ENCODE measurements at places on chromosomes 11 and 22.

DNA sequence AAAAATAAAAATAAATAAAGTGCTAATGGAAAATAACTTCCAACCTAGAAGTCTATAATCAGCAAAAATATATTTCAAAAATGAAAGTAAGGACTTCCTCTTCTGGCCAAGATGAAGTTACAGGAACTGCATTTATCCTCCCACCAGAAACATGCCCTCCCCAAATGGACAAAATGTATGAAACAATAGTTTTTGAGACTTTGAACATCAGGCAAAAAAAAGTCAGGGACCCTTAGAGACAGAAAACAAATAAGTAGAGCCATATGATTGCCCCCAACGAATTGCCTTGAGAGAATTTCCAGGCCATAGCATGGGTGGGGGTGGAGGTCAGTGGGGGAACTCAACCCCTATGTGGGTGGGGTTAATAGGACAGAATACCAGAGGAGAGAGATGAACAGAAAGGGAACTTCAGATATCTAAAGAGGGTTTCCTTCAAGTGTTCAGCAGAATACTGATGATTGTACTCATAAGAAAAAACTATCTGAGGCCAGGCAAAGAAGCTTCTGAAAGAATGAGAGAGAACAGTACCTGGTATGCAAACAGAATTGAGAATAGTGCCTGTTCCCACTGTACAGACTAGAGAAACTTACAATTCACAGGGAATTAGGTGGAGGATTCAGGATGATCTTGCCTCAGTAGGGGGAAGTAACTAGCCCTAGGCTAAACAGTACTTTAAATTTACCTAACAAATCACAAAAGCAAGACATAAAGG is 26.6 kb upstream of the IL10RA start:
- DNase-seq, result no peak

DNA sequence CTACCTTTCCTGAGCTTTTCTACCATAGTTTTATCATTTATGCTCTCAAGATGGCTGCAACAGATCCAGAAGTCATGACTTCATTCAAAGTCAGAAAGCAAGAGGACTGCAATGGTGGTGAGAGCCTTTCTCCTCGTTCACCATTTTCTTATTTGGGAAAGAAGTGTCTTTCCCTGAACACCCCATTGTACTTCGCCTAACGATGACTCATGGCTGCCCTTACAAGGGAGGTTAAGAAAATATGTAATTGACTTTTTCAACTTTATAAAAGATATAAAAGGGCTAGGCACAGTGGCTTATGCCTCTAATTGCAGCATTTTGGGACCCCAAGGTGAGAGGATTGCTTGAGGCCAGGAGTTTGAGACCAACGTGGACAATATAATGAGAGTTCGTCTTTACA is 541.7 kb downstream of the METTL15 start:
- DNase-seq, result no peak

DNA sequence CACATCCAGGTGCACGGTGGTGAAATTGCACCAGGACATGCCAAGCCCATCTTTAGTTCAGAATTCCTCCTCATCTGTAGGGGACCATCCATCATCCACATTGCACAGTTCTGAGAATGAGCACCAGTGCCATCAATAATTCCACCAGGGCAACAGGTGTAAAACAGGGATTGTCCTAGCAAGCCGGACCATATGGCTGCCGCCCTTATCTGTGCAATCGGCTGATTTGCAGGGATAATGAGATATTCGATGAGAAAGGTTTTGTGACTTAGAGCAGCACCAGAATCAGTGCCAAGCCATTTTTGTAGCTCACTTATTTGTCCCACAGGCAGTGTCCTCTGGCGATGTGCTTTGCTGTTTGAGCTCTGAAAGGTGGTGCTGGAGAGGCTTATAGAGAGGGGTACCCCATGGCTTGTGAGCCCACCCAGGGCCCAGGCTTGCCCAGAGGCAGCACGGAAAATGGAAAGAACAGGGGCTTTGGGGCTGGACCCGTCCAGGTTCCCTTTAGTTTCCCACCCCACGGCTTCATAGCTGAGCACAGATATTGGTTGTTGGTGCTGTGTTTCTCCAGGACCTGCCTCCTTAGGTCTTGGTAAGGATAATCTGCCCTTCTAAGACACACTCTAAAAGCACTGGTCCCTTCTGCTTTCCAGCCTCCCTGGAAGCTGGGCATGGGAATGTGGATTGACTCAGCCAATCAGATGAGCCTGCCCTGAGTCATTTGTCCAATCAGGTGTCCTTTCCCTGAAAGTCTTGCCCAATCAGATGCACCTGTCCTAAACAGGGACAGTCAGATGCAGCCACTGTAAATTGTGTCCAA is 84.0 kb upstream of the SHANK2 start:
- DNase-seq, result no peak

DNA sequence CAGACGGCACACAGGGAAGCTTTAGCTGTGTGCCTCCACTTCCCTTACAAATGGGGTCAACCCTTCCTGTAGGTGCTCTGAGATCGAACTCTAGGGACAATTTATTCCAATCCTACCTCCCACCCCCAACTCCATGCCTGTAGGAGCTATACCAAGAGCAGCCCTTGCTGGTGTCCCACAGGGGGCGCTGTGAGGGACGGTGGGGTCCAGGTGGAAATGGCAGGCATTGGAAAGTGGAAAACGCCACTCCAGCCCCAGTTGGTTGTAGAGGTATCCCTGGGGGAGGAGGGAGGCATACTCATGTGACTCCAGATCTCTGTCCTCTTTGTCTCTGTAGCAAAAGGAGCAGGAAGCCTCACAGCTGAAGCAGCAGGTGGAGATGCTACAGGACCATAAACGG is 161.3 kb downstream of the MYO18B start:
- DNase-seq, result no peak

DNA sequence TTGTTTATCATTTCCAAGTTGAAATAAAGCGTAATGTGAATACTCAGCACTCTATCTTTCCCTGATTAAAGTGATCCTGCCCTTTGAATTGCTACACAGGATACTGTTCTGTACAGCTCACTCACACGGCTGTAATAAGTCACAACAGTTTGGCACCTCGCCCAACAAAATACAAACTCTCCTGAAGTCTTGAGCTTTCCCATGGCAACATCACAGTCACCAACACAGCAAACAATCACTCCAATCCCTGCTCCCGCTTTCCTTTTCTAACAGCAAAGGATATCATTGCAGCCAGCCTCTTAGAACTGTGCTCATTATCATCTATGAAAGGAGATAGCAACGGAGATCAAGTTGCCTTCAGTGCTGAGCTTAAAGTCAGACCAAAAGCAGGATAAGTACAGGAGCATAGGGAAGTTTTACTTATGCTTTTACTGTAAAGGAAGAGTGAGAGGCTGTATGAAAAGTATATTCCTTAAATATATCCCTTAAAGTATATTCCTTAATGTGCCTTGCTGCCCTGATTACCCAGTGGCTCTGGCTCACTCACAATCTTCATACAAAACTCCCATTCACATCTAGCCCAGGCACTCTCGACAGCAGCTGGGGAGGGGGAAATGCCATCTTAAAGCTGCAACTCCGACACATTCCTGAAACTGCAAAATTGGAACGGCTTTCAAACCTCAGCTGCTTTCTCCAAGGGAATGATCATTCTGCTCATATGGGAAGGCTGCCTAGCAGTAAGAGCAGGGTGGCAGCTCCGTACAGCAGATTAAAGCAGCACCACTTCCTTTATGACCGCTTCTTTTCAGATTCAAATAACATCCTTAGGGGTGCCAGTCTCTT is 35.8 kb downstream of the MAML2 start:
- no peak for DNase-seq

DNA sequence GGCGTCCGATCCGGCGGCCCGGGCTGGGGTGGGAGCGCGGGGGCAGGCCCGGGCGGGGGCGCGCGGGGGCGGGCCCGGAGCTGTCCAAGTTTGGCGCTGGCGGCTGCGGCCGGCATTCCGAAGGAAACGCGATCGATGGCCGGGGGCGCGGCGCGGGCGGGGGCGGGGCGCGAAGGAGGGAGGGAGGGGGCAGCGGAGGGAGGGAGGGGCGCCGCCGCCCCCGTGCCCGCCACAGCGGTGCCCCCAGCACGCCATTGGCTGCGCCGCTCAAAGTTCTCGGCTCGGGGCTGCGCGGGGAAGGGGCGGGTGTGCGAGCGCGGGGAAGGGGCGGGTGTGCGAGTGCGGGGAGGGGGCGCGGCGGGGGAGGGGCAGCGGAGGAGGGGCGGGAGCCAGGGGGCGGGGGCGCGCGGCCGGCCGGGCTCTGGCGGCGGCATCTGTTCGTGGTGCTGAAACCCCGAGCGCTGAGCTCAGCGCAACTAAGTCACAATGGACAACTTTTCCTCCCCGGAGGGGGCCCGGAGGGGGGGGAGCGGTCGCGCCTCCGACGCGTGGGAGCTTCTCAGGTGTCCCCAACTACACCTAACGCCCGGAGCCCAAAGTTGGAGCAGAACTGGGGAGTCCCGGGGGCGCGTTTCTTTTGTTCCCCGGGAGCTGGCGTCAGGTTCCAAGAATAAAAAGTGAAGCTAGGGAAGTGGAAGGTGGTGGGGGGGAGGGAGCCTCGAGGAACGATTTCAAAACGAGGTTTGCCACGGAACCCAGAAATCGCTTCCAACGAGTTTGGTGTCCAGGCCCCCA is 2.2 kb downstream of the PHF21B start:
- no peak for DNase-seq

DNA sequence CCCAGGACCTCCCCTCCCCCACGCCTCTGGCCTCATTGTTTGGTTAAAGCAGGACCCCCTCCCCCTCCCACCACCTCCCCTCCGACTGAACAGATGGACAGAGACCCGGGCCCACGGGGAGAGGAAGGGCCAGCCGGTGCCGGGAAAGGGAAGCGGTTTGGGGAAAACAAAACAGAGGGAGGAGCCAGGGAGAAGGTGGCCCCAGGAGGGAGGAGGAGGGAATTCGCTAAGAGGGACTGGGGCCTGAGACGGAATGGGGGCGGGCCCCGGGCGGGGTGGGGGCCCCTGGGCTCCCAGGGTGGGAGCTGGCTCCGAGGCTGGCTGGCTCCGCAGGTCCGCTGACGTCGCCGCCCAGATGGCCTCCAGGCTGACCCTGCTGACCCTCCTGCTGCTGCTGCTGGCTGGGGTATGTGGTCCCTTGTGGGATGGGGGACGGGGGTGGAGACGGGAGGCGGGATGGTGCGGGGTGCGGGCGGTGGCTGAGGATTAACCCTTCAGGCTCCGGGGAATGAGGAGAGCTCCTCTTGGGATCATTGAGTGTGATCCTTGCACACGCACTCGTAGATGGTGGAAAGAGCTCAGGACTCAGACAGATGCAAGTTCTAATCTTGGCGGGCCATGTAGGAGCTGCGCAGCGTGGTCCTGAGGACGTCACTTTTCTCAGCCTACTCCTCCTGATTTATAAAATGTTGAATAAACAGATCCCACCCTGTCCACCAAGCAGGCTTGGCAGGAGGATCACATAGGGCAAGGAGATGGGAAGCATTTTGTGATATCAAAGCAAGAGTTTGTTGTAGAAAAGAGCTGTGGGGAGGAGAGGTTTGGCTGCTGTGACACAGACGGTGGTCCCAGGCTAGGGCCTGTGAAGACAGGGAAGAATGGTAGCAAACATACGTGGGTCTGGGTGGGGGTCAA is 688 bp downstream of the SERPING1 start:
- DNase-seq, result no peak

DNA sequence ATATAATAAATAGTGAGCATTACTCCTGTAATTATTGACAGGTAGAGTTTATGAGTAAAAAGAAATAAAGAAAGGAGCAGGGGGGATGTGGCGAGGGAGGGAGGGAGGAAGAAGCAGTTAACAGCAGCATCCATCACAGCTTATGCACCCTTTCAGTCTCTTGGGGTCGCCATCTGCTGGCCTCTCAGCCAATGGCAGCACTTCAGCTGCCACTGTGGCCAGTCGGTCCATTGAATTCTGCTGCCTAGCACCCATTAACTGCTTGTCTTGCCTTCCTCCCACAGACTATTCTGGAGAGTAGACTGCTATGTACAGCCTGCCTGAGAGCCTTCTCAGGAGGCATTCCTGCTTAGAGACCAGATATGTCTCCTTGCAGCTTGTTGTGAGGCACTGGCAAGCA is 388.3 kb downstream of the TENM4 start:
- no peak for DNase-seq

GRCh38 chr22:50146439-50147238 is 23.9 kb upstream of the PANX2 start:
- no peak for DNase-seq

DNA sequence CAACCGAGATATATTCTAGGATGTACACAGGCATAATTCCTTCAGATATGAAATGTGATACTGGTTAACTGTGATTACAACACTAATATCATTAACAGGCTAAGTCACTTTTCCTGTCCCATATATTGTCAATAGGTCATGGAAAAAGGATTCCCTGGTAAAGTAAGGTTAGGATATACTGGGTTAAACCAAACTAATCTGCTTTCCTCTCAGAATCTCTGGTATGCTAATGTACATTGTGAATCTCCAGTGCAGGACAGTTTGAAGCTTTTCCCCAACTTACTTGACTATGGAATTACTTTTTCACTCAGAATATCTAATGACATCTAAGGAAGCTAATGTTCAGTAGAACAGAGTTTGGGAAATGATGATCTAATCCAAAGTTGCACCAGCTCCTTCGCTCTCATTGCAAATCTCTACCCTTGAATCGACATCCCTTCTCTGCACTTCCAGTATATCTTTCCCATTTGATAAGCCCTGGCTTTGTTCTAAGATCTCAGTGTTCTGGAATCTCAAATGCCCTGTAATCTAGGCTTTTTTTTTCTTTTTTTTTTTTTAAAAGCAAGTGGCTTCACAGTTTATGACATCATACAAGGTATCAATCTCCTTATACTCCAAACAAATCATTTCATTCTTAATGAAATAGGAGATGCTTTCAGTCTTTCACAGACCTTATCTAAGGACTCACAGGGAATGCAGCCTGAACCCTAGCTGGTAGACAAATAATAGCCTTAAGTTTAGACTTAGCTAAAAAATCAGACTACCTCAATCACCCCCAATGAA is 43.8 kb downstream of the COPB1 start:
- DNase-seq, result no peak

DNA sequence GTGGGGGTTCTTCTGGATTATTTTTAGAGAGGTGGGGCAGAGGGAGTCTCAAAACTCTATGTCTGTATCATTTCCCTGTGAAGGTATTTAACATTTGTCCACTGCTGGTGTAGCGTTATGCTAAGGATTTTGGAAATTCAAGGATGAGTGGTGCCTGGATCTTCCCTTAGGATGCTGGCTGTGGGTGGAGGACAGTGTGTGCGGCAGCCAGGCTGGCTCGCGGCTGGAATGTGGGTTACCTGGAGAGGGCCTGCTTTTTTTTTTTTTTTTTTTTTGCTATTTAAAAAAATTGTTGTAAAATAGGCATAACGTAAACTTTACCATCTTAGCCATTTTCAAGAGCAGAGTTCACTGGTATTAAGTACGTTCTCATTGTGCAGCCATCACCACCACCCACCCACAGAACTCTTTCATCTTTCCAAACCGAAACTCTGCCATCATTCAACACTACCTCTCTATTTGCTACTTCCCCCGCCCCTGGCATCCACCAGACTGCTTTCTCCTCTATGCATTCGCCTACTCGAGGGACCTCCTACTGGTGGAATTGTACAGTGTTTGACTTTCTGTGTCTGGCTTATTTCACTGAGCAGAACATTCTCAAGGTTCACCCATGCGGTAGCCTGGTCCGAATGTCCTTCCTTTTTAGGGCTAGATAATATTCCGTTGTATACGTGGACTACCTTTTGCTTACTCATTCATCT is 67.1 kb downstream of the PARVB start:
- DNase-seq, result peak; percentile 17

All from stimulated activated CD8-positive, alpha-beta memory T cell treated with anti-CD3 and anti-CD28 coated beads, Interleukin-15, amount 100 ng/mL, for 48 hours (primary cell).